B cell (primary cell): ENCODE measurements at places on chromosomes 1 and 21.

GRCh38 chr21:35071347-35071746 is 22.2 kb upstream of the RUNX1 start:
- DNase-seq = no peak

- no peak for DNase-seq
These were observed 16.7 kb downstream of the C1orf174 start for GRCh38 chr1:3883194-3883925.

- DNase-seq = no peak
These were observed 4.6 kb downstream of the CRYBG2 start for GRCh38 chr1:26349188-26349876.

- no peak for DNase-seq
These were observed 37.3 kb upstream of the IL10 start for GRCh38 chr1:206809504-206810084.

DNA sequence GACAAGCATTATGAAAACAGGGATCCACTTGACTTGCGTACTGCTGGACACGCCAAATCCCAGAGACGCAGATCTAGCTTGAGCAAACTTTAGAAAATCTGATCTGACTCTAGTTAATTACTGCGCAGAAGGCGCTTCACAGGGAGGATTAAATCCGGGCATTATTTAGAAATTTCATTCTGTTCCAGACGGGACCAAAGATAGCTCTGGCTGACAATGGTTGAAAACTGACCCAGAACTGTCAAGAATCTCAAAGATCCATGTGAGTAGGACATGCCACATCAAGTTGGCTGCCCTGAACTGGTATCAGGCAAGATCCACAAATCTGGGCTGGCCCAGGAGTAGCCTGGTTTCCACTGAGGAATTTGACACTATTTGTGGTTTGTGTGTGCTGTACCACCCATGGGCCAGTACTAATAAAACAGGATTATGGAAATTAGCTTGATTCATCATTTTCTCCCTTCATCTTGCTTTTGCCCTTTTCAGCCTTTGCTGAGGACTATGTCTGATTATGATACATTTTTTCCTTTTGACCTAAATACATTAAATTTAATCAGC is 171.0 kb downstream of the VAV3 start:
- no peak for DNase-seq

- DNase-seq = no peak
These were observed 808 bp downstream of the C1orf116 start for GRCh38 chr1:207031632-207032264.

- no peak for DNase-seq
These were observed 132.2 kb downstream of the CLIC6 start for GRCh38 chr21:34800797-34801518.

DNA sequence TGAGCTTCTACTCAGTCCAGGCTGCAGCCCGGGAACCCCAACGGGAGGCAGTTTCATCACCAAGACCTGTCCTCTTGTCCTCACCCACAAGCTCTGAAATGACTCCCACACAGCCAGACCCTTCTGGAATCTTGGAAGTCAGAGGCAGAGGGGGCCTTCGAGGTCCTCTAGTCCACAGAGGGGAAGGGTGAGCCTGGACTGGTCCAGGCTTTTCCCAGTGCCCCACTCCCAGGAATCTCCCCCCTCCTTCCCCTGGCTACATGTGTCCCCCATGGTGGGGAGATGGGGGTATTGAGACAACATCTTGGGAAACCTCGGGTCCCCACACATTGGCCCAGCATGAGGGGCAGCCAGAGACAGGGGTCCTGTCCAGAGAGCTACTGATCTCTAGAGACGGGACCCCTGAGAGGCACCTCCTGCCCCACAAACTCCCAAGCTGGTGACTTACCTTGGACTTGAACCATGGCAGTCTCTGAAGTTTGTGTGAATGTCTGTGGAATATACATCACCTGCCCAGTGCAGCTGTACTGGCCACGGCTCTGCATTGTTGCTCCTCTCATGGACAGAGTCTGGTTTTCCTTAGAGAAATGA is 19.4 kb upstream of the SLAMF9 start:
- no peak for DNase-seq

DNA sequence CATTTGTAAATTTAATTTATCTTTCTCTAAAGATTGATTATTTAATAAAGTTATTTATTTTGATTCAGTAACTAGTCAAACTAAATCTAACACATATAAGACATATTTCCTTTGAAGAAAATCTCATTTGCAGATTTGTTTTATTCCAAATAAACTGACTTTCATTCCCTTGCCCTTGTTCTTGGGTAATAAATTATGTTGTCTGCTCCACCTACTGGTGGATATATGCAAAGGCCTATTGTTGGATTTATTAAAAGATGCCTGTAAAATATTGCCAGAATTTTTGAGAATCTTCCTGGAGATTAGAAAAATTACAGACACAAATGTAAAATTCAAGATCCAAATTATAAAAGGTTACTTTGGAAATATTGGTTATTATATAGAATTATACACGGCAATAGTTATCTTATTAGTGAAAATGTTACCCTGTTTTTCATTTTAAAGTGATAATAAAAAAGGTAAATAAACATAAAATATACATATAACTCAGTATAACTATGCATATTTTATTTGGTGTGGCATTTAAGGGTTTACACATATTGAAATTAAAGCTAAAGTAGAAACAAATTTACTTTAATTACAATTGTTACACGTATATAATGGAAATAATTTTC is 116.1 kb downstream of the SPATA17 start:
- peak; percentile 5 for DNase-seq
